Right lobe of liver (tissue), 6 donors: ENCODE measurements at places on chromosomes 1 and 21. TPM values are rescaled to one million over a fixed set of nuclear protein-coding genes. Genes with fewer than 3 reads are reported as not detected.

GRCh38 chr1:10353282-10353681 is 45.6 kb upstream of the PGD start:
- DNase-seq, result no peak

DNA sequence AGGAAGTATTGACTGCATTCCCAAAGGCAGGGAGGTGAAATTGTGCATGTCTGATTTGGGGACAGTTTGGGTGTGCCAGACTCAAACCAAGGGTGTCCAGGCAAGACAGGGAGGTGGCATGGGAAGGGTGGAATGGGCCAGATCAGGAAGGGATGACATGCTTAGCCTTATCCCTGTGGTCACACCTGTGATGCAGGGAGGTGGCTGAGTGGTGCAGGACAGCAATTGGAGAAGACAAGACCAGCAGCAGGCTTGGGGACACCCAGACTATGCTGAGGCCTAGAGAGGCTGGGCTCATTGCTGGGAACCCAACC is 4.0 kb downstream of the FOXO6 start:
- DNase-seq, result no peak

Gene FAAH
- 26.6 TPM for total RNA-seq

DNA sequence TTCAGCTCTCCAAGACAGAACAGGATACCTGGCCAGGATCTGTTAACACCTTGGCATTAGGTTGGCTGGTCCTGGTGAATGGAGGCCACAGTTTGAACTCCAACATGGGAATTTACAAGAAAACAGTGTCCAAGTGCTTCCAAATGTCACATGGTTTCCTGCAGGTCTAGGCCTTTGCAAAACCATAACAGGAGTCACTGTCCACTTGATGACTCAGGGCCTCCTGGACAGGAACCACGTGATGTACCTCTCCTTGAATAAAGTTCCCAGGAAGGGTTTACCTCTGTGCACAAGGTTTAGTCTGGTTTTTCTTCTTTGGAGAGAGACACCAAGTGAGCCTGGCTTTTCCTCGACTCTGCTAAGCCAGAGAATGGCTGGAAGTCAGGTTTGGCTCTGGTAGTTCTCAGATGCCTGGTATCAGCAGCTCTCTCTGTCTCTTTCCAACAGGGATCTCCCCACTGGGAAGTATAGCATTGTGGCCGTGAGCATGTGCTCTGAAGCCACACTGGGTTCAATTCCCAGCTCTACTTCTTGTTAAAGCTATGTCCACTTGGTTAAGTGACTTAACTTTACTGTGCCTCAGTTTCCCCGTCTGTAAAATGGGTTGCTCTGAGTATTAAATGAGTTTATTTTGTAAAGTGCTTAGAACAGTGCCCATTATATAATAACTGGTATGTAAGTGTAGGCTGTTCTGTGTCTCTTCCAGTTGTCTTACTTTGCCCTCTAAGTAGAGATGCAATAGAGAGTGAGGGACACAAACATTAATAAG is 27.3 kb upstream of the TMEM61 start:
- no peak for DNase-seq

- peak; percentile 90 for DNase-seq
Observed at GRCh38 chr1:206029484-206029883, 5.8 kb upstream of the CTSE start.

GRCh38 chr1:176800978-176801513 is 338.1 kb downstream of the PAPPA2 start:
- DNase-seq, result no peak

DNA sequence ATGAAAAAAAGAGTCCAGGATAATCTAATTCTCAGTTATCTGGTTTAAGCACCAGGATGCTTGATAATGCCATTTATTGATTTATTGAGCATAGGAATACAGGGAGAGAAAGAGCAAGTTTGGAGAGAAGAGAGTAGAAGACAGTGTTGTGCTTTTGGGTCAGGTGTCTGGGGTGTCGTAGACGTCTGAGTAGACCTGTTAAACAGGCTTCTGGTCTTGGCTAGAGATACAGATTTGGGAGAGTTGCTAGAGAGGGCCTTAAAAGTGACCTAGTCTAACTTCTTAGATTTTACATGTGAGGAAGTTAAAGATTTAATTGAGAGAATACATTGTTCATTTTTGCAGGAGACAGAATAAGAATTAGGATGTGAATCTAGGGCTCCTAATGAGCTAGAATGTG is 34.3 kb downstream of the CNST start:
- DNase-seq, result no peak

Gene ASCL5
- total RNA-seq, result not detected

- peak; percentile 43 for DNase-seq
Observed at GRCh38 chr1:21916447-21917238, 20.5 kb downstream of the HSPG2 start.

DNA sequence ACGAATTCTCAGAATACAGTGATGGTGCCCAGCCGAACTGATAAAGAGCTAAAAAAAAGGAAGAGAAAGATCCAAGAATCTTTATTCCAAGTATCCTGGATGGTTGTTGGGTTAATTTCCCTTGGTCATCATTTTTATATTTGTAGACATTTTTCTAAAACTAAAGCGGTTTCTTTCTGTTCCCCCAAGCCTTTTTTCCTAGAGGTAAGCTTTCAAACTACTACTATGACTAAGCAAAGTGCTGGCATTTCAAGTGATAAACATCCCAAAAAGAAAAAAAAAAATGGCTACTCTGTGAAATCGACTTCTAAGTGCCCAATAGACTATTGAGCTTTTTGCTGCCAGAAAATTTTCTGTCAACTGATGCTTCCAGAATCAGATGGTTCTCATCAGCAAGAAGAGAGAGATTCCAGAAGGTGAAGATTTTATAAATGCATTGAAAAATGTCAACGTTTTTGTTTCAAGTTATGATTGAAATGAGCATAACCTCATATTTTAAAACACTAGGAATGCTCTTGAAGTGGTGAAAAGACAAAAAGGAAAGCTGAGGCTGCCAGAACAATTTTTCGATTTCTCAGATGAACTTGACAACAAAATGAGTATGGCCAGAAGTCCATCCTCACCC is 96.1 kb upstream of the ZC3H11B start:
- no peak for DNase-seq

DNA sequence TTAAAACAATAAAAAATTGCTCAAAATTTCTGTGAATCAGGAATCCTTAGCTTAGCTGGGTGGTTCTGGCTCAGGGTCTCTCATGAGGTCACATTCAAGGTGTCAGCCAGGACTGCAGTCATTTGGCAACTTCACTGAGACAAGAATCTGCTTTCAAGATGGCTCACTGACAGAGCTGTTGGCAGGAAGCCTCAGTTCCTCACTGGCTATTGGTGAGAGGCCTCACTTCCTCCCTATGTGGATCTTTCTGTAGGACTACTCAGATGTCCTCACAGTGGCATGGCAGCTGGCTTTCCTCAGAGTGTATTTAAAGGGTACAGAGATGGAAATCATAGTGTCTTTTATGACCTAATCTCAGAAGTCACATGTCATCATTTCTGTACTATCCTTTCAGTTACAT is 785.7 kb downstream of the ADGRL2 start:
- DNase-seq, result no peak

Gene OR2T11
- total RNA-seq, result not detected

- no peak for DNase-seq
Observed at GRCh38 chr1:177249231-177249630, 78.5 kb downstream of the BRINP2 start.

Gene ATP6V1G3
- not detected for total RNA-seq

- DNase-seq, result peak; percentile 33
Observed at GRCh38 chr1:180278596-180279395, 48.7 kb downstream of the LHX4 start.

Gene GABPB2
- 2.9 TPM for total RNA-seq

- peak; percentile 71 for DNase-seq
Observed at GRCh38 chr21:42337830-42338728, 12.7 kb downstream of the TFF2 start.
